ENCODE measurements at places on chromosomes 16 and 17.
A peak's percentile ranks its signal among the peaks of the same experiment; 100 is the strongest.

GRCh38 chr17:2435181-2435741 lies 34.4 kb upstream of the MNT start:
- peak; percentile 75 for DNase-seq

DNA sequence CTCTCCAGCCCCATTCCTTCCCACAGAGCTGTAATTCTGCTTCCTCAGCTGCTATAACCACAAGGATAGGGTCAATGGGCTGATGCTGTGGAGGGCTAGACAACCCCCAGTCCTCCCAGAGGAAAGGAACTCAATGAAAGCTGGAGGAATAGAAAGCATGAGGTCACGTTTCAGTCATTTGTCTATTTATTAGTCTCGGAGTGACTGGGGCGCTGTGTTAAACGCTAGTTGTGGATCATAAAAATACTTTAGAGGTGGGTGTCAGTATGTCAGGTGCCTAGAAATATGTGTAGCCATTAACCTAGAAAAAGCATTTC lies 787 bp upstream of the CCL3L1 start:
- DNase-seq = no peak

DNA sequence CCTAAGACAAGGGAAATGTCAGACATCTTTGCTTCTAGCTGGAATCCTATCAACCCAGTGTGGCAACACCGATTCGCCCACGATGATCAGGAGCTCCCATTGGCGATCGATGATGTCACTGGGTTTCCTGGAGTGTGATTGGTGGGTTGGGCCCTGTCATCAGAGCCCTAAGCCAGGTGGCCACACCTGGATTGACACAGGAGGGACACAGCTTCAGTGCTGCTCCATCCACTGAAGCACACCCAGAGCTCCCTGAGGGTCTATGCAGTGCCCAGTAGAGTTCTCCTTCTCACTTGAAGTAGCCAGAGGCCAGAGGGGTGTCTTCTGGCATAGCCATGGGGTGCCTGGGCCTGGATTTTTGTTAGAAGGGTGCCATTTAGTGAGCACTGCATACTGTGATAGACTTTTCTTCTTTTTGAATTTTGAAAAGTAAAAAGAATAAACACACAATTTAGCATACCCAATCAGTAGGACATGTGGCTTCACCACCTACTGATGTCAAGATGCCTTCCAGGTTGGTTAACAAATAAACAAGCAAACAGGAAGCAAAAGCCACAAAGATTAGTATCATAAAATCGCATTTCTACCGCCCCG lies 77.6 kb downstream of the CMIP start:
- no peak for DNase-seq

DNA sequence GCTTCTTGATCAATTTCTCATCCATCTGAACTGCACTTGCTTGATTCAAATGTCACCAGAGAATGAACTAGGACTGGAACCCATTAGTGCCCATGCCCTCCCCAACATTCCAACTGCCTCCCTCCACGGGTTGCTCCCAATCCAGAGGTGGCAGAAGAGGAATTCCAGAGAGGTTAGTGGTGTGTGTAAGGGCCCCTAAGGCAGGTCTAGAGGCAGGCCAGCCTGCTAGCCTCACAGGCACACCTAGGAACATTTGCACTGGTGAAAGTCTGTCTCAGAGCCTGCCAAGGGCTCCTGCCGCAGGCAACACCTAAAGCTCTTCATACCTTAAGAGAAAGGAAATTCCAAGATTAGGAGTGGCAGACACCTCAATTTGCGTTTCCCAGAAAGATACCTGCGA lies 21.2 kb upstream of the CMTM4 start:
- no peak for DNase-seq

Measured in glutamatergic neuron (in vitro differentiated cells).